ENCODE measurements at places on chromosomes 16 and 17. TPM values are rescaled to one million over a fixed set of nuclear protein-coding genes. Genes with fewer than 3 reads are reported as not detected.

The TUBB3 gene
- 180 TPM for total RNA-seq

The ACSM3 gene
- not detected for total RNA-seq

The CDH15 gene
- not detected for total RNA-seq

GRCh38 chr16:55480228-55480655 lies 1.2 kb downstream of the MMP2 start:
- DNase-seq, result peak; percentile 82

DNA sequence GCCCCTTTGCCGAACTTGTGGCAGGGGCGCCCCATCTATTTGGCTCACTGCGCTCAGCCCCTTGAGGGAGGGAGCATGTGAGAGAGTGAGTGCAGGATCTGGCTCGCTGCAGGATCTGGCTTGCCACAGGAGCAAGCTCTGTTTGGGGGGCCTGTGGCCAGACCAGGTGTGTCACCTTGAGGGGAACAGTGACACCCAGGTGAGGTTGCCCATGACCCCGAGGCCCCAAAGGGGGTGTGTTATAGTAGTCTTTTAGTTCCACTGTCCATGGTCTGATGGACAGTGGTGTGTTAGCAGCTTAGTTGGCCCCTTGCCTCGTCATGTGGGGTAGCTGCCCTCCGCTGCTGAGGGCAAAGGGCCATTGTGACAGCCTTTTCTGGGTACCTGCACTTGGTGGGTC lies 41.6 kb downstream of the CCDC42 start:
- no peak for DNase-seq

GRCh38 chr16:88503374-88503770 lies 50.3 kb downstream of the ZFPM1 start:
- DNase-seq, result no peak

DNA sequence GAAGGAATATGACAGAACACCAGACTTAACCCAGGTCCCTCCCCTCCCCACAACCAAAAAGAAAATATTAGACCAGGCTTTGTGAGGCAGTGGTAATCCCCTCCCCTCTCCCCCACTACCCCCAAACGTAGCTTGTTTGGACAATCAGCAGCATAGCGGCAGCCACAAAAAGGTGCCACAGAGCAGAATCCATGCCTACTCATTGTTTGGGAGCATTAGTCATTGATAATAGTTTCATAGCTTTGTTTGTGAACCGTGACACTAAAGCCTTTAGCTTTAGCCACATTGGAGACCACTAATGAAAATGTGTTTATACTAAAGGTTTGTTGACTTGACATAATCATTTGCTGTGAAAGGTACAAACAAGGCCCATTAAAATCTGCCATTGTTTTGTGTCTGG lies 65.1 kb downstream of the NUP93 start:
- DNase-seq, result no peak

Data from HFFc6 (cell line).